ENCODE measurements at places on chromosomes 3 and 15.

DNA sequence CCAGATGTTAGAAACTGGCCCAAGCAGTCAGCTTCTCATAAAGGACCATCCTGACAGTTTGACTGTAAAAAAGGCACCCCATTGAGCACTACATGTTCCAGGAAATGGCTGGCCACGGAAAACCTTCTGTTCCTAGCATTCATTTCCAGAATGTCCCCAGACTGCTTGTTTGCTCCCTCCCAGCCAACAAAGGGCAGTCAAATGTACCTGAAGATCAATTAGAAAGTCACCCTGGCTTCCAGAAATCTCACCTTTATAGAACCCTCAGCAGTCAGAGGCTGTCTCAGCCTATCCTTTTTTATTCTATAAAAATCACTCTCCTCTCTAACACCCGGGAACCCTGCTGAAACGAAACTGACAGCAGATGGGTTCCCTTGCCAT lies 784 bp upstream of the SAMMSON start:
- no peak for DNase-seq

DNA sequence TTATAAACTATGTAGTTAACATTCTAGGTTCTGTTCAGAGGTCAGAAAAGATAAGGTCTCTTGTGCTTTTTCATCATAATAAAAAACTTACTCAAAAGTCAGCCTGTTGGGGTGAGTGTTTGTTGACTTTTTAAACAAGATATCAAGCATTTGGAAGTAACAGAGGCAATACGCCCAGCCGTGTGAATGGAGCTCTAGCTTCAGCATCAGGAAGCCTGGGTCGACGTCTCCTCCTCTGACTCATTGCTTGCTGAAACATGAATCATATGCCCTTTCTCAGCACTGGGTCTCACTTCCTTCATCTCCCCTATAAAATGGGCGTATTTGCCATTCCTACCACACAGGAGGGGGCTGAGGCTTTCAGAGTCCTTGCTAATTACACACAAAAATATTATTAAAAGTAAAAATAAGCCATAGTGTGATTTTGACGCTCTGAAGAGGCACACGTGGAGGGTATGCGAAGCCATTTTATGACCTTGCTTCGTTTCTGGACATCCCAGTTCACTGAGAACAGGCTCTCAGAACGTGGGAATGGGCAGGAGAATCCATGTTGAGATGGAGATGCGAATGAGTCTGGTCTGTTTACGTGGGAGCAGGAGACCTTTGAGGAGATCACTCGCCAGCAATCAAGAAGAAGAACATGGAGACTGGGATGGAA lies 220.8 kb upstream of the TPRG1 start:
- no peak for DNase-seq

GRCh38 chr3:77321646-77322045 lies 281.7 kb downstream of the ROBO2 start:
- no peak for DNase-seq

DNA sequence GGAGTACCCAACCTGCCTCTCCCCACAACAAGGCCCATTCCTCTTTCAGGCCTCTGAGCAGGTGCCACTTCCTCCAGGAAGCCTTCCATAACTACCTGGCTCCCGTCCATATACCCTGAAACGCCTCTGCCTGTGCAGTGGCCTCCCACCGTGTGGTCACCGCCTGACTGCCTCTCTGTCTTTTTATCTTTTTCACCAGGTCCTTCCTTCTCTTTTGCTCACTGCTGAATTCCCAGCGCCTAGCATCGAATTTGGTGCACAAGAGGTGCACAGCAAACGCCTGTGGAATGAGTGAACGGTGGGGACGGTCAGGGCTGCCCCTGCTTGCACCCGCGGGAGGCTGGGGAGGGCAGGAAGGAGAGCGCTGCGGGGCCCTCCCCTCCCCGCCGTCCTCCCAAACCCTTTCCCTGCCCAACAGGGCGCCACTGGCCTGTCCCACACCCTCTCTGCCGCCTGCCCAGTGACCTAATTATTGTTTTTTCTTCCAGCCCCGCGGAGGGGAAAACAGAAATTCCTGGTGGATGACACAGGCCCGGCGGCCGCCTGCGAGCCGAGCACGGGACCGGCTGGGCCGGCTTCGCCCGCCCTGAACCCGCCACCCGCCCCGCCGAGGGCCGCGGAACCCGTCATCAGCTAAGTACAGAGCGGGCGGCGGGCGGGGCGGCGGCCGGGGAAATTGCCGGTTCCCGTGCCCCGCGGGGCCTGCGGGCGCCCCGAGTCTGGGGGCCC lies 140.1 kb downstream of the SMAD6 start:
- DNase-seq: peak; percentile 63

DNA sequence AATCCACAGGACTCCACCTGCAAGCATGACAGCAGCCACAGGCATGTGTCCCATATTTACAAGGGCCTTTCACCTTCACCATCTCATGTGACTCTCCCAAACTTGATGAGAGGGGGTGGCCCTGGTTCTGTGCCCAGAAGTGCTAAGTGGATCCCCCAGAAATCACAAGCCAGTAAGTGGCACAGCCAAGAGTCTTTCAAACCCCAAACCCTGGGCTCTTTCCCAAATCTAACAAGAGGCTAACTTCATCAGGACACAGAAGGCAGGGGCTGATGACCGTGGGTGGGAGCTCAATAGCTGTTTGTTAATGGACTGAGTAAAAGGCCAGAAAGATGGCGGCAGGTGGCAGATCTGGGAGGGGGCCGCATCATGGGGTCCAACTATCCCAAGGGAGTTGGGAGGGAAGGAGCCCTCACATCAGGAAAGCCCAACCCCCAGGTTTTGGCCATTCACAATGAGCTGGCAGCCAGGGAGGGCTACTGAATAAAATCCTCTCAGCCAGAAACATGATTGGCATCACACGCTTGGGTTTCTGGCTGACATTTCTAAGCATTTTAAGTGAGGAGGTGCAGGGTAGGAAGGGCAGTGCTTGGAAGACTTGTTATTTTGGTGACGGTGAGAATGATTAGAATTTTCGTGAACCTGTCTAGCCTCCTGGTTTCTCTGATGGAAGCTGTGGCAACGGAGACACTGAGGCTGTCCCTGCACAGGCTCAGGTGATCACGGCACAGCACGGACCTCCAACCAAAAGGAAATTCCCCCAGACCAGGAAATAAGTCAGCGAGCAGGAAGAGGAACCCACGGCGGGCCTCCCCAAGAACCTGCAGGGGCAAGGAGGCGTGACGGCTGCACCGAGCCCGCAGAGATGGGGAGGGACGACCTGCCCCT lies 109.3 kb downstream of the OXNAD1 start:
- no peak for DNase-seq

- DNase-seq: no peak
These were observed 69.2 kb upstream of the MFGE8 start for GRCh38 chr15:88982304-88982945.

DNA sequence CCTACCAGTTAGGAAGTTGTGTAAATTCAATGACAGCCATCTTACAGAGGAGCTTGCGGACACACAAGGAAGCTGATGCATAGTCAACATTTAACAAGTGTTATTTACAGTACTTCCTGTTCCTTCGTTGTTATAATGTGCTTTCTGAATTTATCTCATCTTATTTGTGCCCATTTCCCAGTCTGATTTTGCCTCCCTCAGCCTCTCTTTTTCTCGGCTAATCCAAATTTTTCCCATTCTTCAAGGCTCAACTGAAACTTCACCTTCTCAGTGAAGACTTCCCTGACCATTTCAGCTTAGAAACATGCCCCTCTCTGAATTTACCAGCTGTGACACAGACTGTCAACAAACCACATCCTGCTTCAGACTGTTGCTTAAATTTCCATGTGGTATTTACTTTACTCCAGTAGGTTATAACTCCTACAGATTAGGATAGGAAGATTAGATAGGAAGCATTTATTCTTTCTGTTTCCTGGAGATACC lies 55.7 kb upstream of the CP start:
- DNase-seq: no peak

- no peak for DNase-seq
These were observed 620.4 kb upstream of the NR2F2 start for GRCh38 chr15:95709959-95710695.

GRCh38 chr3:197035577-197035976 lies 6.0 kb upstream of the MELTF start:
- DNase-seq: no peak

GRCh38 chr3:61742006-61742405 lies 180.6 kb downstream of the PTPRG start:
- no peak for DNase-seq

DNA sequence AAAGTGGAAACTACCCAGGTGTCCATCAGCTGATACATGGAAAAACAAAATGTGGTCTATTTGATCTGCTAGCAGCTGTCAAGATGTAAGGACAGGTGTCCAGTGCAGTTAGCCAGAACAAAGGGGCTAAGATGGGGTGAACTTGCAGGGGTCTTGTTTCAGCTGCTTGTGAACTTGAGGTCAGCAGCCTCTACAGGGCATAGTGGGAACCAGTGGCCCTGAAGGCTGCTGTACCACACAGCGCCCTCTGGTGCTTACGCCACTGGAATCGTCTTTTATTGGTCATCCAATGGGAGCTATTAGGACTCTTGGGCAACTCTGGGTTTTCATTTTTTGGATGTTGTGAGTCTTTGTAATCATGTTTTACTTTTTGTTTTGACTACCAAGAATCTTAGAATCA lies 62.2 kb upstream of the CTSH start:
- no peak for DNase-seq

GRCh38 chr15:97947465-97948260 lies 12.8 kb upstream of the ARRDC4 start:
- DNase-seq: no peak

DNA sequence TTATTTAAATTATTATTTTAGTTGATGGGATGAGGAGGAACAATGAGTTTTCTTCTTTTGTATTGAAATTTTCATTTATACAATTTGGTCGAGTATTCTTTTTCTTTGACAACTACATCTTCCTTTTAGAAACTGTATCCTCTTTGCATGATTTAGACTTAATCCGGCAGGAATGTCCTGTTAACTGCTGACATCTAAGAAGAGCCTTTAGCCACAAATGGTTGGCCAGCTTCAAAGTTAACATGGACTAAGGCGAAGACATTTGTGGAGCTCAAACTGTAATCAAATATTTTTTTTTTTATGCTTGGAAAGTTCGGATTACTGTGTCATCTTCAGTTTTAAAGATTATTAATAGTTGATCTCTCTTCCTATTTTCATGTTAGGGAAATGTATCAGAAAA lies 43.2 kb downstream of the RIOX2 start:
- DNase-seq: no peak

GRCh38 chr3:33441225-33441976 lies 1.2 kb upstream of the UBP1 start:
- no peak for DNase-seq

GRCh38 chr15:50135031-50135551 lies 16.1 kb upstream of the ATP8B4 start:
- DNase-seq: no peak

GRCh38 chr3:74639681-74640080 lies 25.2 kb upstream of the CNTN3 start:
- DNase-seq: no peak

- DNase-seq: peak; percentile 60
These were observed 378 bp upstream of the FEM1B start for GRCh38 chr15:68277131-68277602.

DNA sequence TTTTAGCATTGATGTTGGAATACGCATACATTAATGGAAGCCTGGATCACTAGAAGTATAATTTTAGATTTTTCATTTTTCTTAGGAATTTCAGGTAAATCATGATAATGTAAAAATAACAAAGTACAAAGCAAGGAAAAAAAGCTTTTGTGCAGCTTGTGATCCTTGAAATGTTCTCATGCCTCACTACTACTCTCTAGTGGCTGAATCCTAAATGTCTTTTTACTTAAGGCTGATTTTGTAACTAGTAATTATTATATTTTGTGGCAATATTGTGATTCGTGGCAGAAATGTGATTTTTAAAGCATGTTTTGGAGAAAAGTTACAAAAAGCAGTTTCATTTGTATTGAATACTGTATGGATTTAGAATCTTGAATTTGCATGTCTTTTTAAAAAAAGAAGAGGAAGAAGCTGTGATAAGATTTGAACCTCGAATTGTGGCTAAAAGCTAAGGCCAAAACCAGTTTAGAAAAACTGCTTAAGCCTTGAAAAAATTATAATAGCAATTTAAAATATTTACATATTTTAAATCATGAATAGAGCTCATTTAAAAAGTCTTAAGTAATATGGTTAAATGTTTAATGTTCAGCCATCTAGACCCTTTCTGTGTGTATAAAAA lies 39.0 kb downstream of the U2SURP start:
- no peak for DNase-seq

DNA sequence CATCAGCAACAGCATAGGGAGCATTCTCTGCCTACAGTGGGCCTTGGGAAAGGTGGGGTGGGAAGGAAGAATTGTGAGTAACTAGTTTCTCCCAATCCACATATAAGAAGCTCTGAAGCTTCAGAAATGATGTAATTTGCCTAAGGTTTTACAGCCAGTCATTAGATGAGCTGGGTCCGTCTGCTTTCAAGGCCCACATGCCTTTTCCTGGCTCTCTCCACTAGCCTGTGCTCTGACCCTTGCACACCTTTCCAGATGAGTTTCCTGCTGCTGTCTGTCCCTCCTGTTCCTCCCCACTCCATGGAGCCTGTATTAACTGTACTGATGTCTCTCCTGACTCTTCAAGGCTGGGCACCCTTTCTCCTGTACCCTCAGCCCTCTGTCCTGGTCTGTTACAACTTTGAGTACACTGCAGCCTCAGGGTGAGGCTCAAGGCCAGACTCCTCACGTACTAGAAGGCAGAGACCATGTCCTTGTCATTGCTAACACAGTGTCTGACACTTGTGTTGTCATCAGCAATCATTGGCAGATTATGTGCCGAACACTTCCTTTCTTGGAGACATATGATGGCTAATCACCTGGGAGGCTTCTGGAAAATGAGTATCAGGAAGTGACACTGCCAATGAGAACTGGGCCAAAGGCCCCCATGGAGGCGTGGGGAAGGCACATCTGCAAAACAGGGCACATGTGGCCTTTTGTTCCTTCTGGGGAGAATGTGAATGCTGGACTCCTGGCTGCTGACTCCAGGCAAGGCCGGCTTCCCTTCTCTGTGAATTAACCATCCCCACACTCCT lies 6.6 kb downstream of the TM6SF1 start:
- DNase-seq: no peak

DNA sequence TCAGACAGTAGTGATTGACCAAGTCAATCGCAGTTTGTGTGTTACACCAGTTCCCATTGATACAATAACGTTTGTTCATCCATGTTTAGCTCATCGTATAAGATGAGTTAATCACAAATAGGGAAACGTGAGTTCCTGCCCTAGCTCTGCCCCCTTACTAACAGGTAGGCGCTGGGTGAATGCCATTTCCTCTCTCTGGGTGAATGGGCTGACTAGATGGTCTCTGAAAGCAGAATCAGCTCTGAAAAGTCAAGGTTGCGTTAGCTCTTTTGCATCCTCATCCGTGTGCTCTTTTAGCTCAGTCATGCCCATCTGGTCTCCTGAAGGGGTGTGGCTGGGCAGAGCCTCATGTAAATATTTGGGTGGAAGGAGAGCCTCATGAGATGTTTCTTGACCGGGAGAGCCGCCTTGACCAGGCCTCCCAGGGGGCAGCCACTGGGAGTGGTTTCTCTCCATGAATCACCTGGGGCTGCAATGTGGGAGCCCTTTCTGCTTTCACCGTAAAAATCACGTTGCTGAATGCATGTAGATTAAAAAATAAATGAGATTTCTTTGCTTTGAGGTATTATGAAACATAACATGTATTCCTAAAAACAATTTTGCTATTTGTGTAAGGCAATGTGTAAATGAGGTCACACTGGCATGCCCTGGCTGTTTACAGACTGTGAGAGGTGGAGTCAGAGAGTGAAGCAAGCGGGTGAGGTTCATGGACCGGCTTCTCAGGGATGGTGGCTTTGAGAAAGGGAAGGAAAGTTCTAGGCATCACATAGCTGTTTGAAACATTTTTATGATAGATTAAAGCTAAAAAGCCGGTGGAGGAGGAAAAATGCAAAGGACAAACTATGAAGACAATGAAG lies 108.4 kb upstream of the RASGRP1 start:
- DNase-seq: no peak

All from left renal pelvis (tissue), 4 donors.